Spinal cord (tissue), 10 donors: ENCODE measurements at places on chromosomes 3 and 15. TPM values are rescaled to one million over a fixed set of nuclear protein-coding genes. Genes with fewer than 3 reads are reported as not detected.

FANCD2OS gene
- not detected for total RNA-seq

GABRA5 gene
- total RNA-seq, result 7.9 TPM

MYL3 gene
- total RNA-seq, result 5.8 TPM

TRAT1 gene
- 0.20 TPM for total RNA-seq

TRPM1 gene
- 0.10 TPM for total RNA-seq

RPL22L1 gene
- 98.2 TPM for total RNA-seq

DNA sequence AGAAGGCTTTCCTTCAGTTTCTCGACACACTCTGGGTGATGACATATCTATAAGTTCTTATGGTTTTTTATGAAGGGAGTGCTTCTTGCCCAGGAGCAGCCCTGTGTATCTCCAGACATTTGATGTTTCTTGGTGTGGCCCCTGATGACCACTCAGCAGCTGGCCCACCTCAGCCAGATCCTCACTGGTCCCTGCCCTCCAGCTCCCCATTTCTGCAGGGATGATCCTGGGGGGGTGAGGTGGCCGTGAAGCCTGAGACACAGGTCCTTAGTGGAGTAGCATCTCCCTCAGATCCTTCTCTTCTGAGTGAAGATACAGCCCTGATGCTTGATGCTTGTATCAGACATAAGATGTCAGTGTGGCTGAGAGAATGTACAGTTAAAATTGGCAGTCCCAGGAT, 127.7 kb downstream of the LRRC3B start:
- DNase-seq, result no peak

GRCh38 chr15:68114356-68114755, 60.2 kb downstream of the PIAS1 start:
- no peak for DNase-seq

GRCh38 chr3:58009749-58010535, 1.7 kb downstream of the FLNB start:
- no peak for DNase-seq

DNA sequence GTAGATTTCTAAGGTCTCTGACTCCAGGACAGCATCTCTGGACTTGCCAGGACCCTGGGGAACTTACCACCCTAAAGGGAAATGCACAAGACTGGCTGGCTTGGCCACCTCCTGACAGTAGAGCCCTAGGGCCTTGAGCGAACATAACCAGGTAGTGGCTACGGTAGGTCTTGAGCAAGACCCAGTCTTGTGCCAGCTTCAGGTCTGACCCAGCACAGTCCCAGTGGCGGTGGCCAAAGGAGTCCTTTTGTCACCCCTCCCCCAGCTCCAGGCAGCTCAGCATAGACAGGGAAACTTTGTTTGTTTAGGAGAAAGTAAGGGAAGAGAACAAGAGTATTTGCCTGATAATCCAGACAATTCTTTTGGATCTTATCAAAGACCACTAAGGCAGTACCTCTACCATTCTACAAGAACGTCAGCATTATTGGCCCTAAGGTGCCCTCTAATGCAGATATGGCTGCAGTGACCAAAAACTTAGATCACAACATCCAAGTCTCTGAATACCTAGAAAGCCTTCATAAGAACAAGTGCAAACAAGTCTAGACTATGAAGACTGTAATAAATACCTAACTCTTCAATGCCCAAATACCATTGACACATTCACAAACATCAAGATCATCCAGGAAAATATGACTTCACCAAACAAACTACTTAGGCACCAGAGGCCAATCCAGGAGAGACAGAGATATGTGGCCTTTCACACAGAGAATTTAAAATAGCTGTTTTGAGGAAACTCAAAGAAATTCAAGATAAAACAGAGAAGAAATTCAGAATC, 38.7 kb upstream of the FBN1 start:
- no peak for DNase-seq

DNA sequence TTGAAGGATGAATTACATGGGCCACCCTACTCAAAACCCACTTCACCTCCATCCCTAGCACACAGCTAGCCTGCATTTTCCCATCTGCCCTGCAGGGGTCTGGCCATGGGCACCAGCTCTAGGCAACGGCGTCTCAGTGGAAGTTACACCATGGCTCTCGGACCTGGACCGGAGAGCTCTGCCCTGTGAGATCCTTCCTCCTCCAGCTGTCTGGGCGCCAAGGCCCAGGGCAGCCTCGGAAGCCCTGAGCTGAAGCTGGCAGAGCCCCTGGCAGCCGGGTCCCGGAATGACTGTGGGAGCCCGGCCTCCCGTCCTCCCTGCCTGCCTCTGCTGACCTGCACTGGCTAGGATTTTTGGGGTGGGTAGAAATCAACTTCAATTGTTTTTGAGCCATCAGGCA, 98.9 kb downstream of the CHSY1 start:
- DNase-seq, result no peak

DNA sequence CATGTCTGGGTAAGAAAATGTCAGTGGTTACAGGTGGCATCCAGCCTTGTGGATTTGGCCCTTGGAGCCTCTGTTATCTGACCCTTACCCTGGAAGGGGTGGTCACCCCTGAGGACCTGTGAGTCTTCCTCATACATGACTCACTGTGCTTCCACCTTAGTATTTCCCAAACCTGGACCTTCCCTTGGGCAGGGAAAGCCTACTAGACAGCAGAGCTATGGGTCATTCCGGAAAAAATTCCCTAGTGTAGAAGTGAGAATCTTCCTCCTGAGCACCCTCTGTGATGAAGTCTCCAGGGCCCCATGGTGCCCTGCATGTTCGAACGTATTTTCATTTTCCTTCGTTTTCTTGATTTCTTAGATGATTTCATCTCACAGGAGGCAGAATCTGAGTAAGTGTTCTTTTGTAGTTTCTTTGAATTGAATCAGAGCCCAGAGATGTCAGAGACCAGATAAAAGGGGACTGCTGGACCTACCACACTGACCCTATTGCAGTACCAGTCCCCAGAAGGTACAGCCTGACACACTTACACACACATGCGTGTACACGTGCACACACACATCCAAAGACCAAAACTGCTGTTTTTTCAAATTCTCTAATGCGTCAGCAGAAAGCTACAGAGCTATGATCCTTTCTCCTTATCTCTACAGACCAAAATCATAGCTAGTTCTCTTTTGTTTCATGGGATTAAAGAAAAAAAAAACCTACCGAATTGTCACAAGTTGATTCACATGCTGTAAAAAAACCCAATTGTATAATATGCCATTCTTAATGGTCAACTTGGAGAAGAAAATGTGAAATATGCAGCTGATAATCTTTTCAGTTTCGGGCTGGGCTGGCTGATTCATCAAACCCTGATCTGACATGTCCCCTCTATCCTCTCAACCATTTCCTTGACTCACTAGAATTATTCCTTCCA, 50.5 kb upstream of the ARHGEF3 start:
- DNase-seq, result no peak

DNA sequence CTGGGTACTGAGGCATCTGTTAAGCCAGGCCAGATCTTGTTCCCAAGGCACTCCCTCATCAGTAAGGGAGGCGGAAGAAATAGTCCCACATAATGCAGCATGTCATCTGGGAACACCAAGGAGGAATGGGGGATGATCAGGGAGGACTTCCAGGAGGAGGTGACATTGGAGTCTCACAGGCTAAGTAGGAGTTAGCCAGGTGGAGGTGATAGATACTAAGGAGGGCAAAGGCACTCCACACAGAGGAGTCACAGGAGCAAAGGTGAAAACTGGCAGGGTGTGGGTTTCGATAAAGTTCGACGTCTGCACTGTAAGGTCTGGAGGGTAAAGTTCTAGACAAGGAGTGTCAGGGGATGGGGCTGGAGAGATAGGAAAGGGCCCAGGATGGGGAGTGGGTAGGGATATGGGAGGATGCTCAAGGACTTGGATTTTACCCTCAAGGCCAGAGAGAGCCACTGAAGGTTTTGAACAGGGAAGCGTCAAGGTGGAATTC, 6.3 kb downstream of the SLC28A1 start:
- no peak for DNase-seq

- DNase-seq, result no peak
These were observed 127.6 kb upstream of the RASGRP1 start for GRCh38 chr15:38691965-38692788.

DNA sequence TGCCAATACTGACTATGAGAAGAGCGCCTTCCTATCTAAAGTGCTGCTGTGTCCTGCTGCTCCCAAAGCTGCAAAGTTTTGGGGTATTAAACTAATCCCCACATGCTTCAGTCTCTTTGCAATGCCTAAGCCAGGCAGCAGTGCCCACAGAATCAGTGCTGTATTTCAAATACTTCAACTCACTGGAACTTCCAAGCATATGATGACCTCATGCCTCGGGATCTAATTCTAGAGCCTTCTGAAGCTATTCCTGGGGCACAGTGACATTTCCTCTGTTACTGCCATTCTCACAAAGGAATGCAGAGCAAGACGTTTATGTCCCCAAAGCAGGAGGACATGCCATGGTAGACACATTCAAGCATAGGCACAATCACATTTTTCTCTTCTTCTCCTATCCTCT, 78.5 kb downstream of the CD200 start:
- DNase-seq, result no peak

DNA sequence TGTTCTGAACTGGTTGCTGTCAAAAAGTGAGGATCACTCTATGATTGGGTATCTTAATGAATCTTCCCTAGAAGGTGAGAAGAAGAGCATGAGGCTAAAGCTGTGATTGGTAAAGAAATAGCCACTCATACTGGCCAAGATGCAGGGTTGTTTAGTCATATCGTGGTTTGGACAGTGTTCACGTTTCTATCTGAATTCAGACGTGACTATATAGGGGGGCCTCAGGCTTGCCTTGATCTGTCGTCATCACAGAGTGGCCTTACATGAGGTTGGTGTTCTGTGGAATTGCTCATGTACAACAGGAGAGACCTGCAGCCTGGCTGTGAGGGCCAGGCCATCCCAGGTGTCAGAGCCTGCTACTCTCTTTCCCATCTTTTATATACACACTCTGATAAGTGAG, 12.4 kb downstream of the RTP2 start:
- no peak for DNase-seq

DNA sequence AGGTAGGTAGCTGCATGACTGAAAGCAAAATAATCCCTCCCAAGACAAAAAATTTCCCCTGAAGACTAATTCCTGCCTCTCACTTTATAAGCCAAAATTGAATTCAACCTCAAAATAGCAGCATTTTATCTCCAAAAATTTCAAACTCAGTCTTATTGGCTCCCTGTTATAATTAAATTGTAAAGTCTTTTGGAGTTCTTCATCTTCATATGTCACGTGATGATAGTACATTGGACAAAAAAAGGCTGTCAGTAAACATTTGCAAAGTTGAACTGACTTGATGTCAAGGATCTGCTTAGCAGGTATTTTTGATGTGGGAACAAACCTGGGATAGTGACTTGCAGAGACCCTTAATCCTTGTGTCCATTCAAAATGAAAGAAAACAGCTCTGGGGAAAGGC, 98.4 kb upstream of the SPRED1 start:
- no peak for DNase-seq
